ENCODE measurements at places on chromosomes 13 and 19.

DNA sequence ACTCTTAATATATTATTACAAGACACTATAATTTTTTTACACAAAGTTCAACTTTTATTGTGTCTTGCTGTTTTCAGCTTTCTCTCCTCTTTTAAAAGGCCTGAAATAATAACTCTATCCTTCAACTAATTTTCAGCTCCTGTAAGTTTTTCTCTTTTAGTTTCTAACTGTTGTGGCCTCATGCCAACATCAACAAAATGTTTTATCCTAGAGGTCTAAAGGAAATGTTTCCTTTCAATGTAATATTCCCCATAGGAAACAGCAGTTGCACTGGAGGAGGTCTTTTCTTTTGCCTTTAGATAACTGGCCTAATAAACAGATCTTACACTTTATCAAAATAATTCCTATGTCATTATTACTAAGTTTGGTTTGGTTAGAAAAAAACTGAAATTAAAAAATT, 8.5 kb upstream of the ZNF616 start:
- DNase-seq: no peak

DNA sequence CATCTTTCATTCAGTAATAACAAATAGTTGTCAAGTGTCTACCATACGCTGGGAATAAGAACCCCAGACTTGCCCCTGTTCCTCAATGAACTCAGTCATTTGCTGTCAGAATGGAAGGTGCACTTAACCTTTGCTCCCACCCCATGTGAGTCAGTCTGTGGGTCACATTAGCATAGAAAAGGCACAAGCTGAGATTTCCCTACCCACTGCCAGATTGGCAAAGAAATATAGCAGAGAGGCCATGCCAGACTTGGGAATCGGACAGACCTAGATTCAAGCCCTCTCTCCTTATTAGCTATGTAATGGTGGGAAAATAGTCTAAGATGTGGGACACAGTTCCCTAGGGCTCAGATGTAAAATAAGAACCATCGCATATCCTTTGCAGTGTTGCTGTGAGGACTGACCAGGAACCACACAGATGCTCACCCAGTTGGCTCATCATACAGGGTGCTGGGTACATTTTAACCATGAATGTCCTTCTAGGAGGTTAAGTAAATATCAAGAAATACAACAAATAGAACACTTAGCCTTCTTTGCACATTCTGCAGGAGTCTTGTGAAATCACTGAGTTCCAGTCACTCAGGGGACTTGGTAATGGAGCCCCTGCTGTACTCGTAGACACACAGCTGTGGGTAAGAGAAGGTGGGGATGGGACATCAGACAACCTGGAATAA, 218.2 kb downstream of the FGF14 start:
- DNase-seq: no peak

DNA sequence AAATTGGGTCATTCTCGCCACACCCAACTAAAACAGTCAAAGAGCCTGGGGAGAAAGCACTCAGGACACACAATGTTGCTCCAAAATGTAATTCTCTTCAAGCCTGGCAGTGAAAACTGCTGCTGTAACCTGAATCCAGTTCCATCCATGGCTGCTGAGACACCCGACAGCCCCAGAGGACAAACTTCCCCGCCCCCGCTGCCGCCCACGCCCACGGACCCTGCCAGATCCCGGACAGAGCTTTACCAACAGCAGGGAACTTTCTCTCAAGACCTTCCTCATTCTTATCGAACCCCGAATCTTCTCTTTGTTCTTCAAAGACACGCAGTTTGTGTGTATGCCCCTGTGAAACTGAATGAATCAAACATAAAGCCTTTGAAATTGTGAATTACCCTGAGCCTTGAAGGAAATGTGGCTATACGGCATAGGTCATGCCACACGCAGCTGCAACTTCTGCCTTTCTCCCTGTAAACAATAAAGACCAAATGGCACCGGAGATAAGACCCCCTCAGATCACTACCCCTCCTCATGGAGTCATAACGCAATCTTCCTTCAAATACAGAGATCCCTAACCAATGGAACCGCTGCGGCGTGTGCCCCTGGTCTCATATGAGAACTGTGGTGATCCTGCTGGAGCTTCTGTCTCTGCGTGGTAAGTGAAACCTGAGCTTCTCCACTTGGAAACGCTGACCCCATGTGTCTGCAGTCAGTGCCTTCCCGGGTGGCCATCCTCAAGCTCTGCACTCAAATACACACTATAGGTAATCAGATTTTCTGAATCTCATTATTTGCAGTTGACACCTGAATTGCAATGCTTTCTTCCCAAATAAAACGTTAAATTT, 4.8 kb upstream of the LAMP1 start:
- DNase-seq: no peak

- DNase-seq: no peak
Observed at GRCh38 chr13:81986308-81986707, 1645.4 kb upstream of the SPRY2 start.

- DNase-seq: no peak
Observed at GRCh38 chr13:83248751-83249150, 633.5 kb downstream of the SLITRK1 start.
